ENCODE measurements at places on chromosomes 4 and X.

DNA sequence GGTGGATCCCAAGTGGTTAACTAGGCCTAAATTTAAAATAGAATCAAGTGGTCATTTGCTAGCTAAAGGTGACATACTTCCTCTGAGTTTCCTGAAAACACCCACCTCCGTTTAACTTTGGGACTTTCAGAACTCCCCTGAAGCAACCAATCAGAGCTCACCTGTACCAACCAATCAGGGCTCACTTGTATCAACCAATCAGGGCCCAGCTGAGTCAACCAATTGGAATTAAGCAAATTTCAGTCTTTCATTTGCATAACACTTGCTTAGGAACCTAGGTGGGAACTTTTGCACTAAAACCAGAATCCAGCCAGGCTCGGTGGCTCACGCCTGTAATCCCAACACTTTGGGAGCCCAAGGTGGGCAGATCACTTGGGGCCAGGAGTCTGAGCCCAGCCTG lies 15.9 kb downstream of the GPC4 start:
- DNase-seq: no peak

- DNase-seq: no peak
Measured at GRCh38 chr4:121380776-121381462, at the start of gene QRFPR. Gene QRFPR (minus strand): TSS chr4:121381018. CDS start chr4:121380647, 371 bp downstream.

DNA sequence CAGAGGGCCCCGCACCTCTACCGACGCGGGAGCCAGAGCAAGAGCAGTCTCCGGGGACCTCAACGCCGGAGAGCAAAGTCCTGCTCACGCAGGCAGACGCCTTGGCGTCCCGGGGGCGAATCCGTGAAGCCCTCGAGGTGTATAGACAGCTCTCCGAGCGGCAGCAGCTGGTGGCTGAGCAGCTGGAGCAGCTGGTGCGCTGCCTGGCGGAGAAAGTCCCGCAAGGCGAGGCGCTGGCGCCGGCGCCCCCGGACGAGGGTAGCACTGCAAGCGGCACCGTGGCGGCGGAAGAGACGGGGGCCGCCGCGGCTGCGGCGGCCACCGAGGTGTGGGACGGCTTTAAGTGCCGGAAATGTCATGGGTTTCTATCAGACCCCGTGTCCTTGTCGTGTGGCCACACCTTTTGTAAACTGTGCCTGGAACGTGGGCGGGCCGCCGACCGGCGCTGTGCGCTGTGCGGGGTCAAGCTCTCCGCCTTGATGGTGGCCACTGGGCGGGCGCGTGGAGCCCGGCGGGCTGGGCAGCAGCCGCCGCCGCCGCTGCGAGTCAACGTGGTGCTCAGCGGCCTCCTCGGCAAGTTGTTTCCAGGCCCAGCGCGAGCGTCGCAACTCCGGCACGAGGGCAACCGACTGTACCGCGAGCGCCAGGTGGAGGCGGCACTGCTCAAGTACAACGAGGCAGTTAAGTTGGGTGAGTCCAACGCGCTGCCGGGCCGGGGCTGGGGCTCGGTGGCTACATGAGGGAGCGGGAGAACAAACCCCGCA lies 672 bp downstream of the LONRF3 start:
- DNase-seq: no peak

DNA sequence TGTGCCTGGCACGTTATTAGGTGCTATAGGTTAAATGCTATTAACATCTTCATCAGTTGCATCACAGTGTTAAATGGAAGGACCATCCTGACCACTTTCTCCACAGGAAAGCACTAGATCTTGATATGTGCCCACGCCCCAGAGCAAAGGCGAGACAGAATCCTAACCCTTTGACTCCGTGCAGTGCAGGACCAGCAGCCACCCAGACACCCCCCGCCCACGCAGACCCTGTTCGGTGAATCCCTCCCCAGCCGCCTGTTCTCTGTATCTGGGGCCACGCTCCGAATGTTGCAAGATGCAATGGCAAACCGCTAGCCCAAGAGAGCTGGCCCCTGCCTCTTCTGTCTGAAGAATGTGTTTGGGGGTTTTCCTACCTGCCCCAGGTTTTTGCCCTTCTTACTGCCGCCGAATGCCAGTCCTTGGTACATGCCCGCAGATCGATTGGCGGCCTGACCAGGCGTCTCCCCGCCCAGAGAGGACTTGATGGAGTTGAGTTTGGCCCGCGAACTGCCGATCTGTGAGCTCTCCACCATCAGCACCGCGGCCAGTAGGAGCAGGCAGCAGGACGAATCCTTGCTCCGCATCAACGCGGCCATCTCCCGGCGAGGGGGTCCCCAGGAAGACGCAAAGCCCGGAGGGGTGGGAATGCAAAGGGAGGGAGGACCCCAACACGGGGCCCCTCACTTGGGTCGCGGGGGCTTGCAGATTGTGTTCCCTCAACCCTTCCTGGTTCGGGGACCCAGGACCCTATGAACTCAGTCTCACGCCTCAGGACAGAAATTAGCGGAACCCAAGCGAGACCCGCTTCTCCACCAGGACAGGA lies 906 bp downstream of the DKK2 start:
- DNase-seq: peak; percentile 23

Data from fibroblast of villous mesenchyme (primary cell).